ENCODE measurements at places on chromosomes 3 and 15. TPM values are rescaled to one million over a fixed set of nuclear protein-coding genes. Genes with fewer than 3 reads are reported as not detected.

GRCh38 chr3:64242435-64242834 lies 17.2 kb upstream of the PRICKLE2 start:
- H3K4me3 ChIP-seq, result no peak overlapping the region
- H3K36me3 ChIP-seq, result no peaks in the 10 kb centered on the region
- DNase-seq, result no peak
- no peak overlapping the region for H3K27ac ChIP-seq
- H3K4me1 ChIP-seq, result peaks cover 3% of the 10 kb centered on the region
- H3K27me3 ChIP-seq, result no peaks in the 10 kb centered on the region

- no peaks in the 10 kb centered on the region for H3K36me3 ChIP-seq
- DNase-seq, result no peak
- H3K4me3 ChIP-seq, result no peak overlapping the region
- H3K27me3 ChIP-seq, result no peaks in the 10 kb centered on the region
Observed at GRCh38 chr3:71076361-71077002, 507.0 kb downstream of the FOXP1 start.

DNA sequence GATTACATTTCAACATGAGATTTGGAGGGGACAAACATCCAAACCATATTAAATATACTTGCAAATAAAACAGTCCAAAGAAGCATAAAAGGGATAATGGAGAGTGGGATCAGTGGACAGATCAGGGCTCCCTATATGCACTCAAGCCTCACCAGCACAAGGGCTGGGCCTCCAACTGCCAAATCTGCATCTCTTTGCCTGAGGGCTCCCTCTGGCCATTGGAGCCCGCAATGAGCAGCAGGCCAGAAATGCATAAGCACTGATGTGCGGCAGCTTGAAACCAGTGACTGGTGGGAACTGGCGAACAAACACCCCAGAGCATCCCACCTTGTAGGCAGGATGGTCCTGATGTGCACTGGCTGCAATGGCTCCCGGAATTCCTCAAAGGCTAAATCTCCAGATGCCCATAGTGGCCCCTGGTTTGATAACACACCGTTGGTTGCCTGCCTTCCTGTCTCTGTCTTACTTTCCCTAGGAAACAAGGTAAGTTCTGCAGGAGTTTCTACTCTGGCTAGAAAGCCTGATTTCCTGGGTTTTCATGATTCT lies 55.9 kb upstream of the POMGNT2 start:
- no peak overlapping the region for H3K27ac ChIP-seq
- no peak for DNase-seq
- H3K4me3 ChIP-seq, result no peak overlapping the region
- no peaks in the 10 kb centered on the region for H3K36me3 ChIP-seq
- H3K27me3 ChIP-seq, result no peaks in the 10 kb centered on the region

- no peak for DNase-seq
- H3K36me3 ChIP-seq, result no peaks in the 10 kb centered on the region
- no peaks in the 10 kb centered on the region for H3K27me3 ChIP-seq
- H3K4me3 ChIP-seq, result no peak overlapping the region
- H3K4me1 ChIP-seq, result no peaks in the 10 kb centered on the region
- no peak overlapping the region for H3K27ac ChIP-seq
Observed at GRCh38 chr3:119703820-119704531, 1.2 kb downstream of the CFAP91 start.

GRCh38 chr15:68192117-68192516 lies 13.0 kb downstream of the CALML4 start:
- H3K4me1 ChIP-seq, result no peaks in the 10 kb centered on the region
- H3K36me3 ChIP-seq, result no peaks in the 10 kb centered on the region
- H3K4me3 ChIP-seq, result no peak overlapping the region
- DNase-seq, result no peak

GRCh38 chr3:187702507-187703033 lies at the start of gene RTP2:
Gene RTP2, minus strand, starts transcription at chr3:187702557. Its CDS starts 429 bp downstream, at chr3:187702128.
- no peak within 1 kb of the TSS for H3K27ac ChIP-seq
- no peak for DNase-seq
- H3K4me1 ChIP-seq, result no peaks in the 10 kb centered on the region
- no peaks in the 10 kb centered on the region for H3K27me3 ChIP-seq
- H3K36me3 ChIP-seq, result no peaks in the 10 kb centered on the region

DNA sequence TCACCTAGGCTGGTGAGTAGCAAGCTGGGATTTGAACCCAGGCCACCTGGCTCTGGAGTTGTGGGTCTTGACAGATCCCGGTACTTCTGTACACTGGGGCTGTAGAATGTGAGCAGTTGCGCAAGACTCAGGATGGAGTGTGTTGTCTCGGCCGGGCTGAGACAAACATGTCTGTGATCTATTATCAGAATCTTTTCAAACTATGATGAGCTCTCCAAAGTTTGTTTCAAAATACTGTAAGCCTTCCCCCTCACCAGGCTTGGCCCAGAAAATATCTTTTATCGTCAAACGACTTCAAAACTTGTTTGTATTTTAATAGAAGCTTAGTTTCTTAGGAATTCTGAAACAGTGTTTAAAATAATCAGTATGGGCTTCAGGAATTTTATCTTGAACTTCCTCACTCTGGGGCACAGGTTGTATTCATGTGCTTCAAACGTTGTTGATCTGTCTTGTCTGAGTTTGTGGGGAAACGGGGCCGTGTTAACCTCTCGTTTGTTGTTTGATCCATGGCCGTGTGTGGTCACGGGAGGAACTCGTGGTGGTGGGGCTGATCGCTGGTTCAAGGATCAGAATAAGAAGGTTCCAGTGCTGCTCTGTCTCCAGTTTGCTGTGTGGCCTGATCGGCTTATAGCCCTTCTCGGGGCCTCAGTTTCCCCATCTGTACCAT lies 40.3 kb upstream of the TFRC start:
- H3K27me3 ChIP-seq, result no peaks in the 10 kb centered on the region
- H3K36me3 ChIP-seq, result no peaks in the 10 kb centered on the region
- no peak overlapping the region for H3K4me3 ChIP-seq
- DNase-seq, result no peak

- H3K4me3 ChIP-seq, result no peak overlapping the region
- no peak for DNase-seq
- peaks cover 15% of the 10 kb centered on the region for H3K36me3 ChIP-seq
Observed at GRCh38 chr3:9808345-9809037, 1.6 kb upstream of the TTLL3 start.

DNA sequence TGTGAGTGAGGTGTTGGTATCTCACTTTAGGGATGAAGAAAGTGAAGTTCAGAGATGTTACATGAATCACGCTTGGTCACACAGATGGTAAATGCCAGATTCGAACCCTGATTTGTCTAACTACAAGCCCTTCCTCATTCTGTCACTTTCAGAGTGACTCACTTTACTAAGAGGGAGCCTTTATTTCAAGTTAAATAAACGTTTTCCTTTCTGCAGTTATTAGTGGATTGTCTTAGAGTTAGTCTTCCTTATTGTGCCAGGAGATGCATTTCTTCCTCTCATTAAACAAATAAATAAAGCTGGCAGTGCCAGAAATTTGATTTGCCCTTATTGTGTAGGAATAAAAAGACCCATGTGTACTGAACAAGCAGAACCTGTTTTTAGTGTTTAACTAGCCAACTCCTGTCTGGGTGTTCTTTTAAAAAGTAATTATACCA lies 162.5 kb downstream of the AKAP13 start:
- H3K27ac ChIP-seq, result no peak overlapping the region
- DNase-seq, result no peak
- H3K4me3 ChIP-seq, result no peak overlapping the region
- H3K27me3 ChIP-seq, result no peaks in the 10 kb centered on the region

- H3K4me3 ChIP-seq, result no peak overlapping the region
- H3K27me3 ChIP-seq, result no peaks in the 10 kb centered on the region
- peaks cover 13% of the 10 kb centered on the region for H3K4me1 ChIP-seq
- H3K36me3 ChIP-seq, result no peaks in the 10 kb centered on the region
- no peak overlapping the region for H3K27ac ChIP-seq
- no peak for DNase-seq
Observed at GRCh38 chr3:29332195-29332637, 51.3 kb downstream of the RBMS3 start.

- no peaks in the 10 kb centered on the region for H3K4me1 ChIP-seq
- no peaks in the 10 kb centered on the region for H3K27me3 ChIP-seq
- H3K36me3 ChIP-seq, result no peaks in the 10 kb centered on the region
- no peak for DNase-seq
Observed at GRCh38 chr3:101925564-101925963, 76.2 kb downstream of the NFKBIZ start.

- no peak for DNase-seq
- no peaks in the 10 kb centered on the region for H3K36me3 ChIP-seq
- no peaks in the 10 kb centered on the region for H3K4me1 ChIP-seq
- no peak overlapping the region for H3K4me3 ChIP-seq
Observed at GRCh38 chr3:122782804-122783203, 10.8 kb downstream of the HSPBAP1 start.

DNA sequence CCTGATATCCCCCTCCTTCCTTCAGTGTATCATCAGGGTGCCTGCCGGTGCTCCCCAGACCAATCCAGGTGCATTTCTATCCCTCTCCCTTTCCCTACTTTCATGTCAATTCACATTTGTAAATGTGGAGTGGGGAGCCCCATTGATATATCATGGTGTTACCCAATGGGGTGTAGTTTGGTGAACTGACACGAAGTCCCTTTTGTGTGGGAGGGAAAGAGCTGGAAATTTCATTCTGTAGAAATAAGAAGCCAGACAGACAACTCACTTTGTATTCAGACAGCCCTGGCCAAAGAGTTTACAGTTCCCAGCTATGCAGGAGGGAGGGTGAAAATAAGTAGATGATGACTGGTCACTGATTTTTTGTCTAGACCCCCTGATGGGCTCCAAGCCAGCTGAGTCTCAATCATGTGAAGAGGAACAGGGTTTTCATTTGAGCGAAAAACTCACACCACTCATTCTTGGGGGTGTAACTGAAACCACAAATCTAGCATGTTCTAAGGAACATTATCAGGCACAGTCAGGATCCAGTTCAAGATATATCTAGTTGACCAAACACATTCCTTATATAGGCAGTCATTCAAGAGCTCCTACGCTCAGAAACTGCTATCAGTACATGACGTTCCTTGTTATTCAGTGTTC lies 58.9 kb downstream of the LMCD1 start:
- peaks cover 7% of the 10 kb centered on the region for H3K4me1 ChIP-seq
- no peak overlapping the region for H3K4me3 ChIP-seq
- no peaks in the 10 kb centered on the region for H3K27me3 ChIP-seq
- DNase-seq, result peak; percentile 67

DNA sequence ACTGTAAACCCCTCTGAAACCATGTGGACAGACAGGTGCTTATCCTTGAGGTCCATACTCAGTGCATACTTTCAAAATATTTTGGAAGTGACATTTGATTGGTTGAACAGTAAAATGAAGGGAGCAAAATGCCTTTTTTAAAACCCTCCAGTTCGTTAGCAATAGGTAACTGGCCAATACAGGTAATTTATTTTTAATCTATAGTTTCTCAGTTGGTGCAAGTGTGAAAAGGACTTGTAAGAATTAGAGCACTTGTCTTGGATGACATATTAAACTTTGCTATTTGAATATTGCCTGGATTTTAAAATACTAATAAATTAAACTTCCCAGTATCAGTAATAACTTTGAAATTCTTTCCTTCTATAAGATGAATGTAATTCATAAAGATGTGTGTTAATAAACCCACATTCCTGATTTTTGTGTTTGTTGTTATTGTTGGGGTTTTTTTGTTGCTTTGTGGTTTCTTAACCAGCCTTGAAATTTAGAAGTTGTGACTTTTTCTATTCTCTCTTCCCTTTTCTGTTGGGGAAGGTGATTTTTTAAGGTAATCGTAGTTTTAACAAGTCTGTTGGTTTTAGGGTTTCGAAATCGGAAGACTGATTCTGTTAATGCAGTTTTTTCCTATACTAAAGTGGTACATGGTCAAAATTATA lies 90.0 kb downstream of the STT3B start:
- peaks cover 6% of the 10 kb centered on the region for H3K36me3 ChIP-seq
- no peaks in the 10 kb centered on the region for H3K27me3 ChIP-seq
- H3K4me1 ChIP-seq, result no peaks in the 10 kb centered on the region
- DNase-seq, result no peak

DNA sequence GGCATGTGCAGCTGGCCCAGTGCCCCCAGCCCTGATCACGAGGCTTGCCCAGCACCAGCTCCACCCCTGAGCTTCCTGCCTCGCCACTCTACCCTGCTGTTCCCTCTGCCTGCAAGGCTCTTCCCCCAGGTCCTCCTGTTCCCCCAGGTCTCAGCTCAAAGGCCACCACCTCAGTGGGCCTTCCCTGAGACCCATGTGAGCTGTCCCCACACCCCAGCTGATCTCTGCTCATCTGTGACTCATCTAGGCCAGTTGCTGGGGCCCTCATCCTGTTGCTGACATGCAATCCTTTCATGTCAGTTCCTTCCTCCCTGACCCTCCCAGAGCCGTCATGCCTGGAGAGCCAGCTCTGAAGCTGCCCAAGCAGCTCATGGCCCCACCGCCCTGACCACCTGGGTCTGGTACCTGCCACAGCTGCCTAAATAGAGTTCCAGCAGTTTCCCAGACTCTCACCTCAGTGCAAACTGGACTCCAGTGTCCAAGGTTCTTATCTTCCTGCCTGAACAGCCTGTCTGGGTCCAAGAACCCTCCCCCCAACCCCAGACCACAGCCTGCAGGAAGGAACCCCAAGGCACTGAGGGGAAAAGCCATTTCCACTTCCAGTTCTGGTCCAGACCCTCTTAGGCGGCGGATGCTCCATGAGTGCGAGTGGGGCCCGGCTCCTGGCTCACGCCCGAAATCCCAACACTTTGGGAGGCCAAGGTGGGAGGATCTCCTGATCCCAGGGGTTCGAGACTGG lies 116.6 kb upstream of the IQSEC1 start:
- peak; percentile 70 for DNase-seq
- H3K27ac ChIP-seq, result no peak overlapping the region

- no peaks in the 10 kb centered on the region for H3K4me1 ChIP-seq
- no peak overlapping the region for H3K4me3 ChIP-seq
- no peaks in the 10 kb centered on the region for H3K27me3 ChIP-seq
- H3K36me3 ChIP-seq, result no peaks in the 10 kb centered on the region
- no peak for DNase-seq
Observed at GRCh38 chr3:54240-54639, 142.3 kb upstream of the CHL1 start.

GRCh38 chr3:121490161-121490560 lies 55.6 kb downstream of the POLQ start:
- DNase-seq, result no peak
- H3K4me1 ChIP-seq, result no peaks in the 10 kb centered on the region
- H3K27ac ChIP-seq, result no peak overlapping the region
- no peak overlapping the region for H3K4me3 ChIP-seq
- H3K27me3 ChIP-seq, result no peaks in the 10 kb centered on the region
- no peaks in the 10 kb centered on the region for H3K36me3 ChIP-seq

GRCh38 chr3:159170436-159171003 lies 368.7 kb downstream of the MFSD1 start:
- no peak overlapping the region for H3K27ac ChIP-seq
- no peaks in the 10 kb centered on the region for H3K4me1 ChIP-seq
- no peaks in the 10 kb centered on the region for H3K36me3 ChIP-seq
- DNase-seq, result no peak

The STARD9 gene
- polyA plus RNA-seq, result 14.2 TPM

The CEP19 gene
- polyA plus RNA-seq, result 1.8 TPM

The FBXO40 gene
- polyA plus RNA-seq, result not detected

The SERPINI2 gene
- polyA plus RNA-seq, result not detected

The CCR1 gene
- 1.2 TPM for polyA plus RNA-seq

The TJP1 gene
- polyA plus RNA-seq, result 17.4 TPM
